ENCODE measurements at places on chromosomes 12 and 14.

- H3K4me3 ChIP-seq, result no peak overlapping the region
- no peaks in the 10 kb centered on the region for H3K36me3 ChIP-seq
- no peak overlapping the region for H3K27ac ChIP-seq
- no peak for DNase-seq
- no peaks in the 10 kb centered on the region for H3K27me3 ChIP-seq
These were observed 31.9 kb upstream of the CAND1 start for GRCh38 chr12:67237231-67237630.

DNA sequence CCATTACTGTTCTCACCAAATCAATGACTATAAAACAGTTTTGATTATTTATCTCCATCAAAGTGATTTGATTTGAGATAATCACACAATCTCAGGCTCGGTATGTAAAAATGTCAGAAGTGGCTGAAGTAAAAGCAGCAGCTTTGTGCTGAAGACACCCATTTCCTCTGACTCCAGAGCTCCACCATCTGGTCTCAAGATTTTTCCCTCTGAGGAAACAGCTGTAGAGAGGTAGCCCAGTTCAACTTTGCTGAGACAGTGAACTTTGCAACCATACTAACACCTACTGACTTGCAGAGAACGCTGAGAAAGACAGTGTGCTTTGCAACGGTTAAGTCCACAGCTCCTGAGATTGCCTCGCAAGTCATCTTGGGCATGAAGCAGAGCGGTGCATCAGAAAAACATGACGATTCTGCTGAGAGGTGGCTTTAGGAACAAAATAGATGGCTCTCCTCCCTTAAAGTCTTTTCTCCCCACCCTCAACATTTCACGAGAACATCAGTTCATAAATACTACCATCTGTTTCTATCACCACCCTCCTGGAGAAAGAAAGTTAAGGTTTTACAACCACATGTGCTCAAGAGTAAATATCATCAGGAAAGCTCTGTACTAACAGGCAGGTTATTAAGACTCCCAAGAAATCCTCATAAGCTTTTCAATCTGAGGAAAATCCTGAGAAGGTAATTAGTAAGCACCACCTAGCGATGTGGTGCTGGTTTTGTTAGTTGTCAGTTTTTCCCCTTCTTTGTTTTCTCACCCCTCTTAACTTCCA, 34.8 kb downstream of the HIGD1C start:
- H3K4me3 ChIP-seq, result no peak overlapping the region
- peaks cover 41% of the 10 kb centered on the region for H3K36me3 ChIP-seq
- H3K27ac ChIP-seq, result peak overlapping the region; percentile 80
- peaks cover 51% of the 10 kb centered on the region for H3K4me1 ChIP-seq

GRCh38 chr12:47725893-47726292, 603 bp upstream of the ENDOU start:
- no peaks in the 10 kb centered on the region for H3K36me3 ChIP-seq
- peak overlapping the region; percentile 33 for H3K27ac ChIP-seq
- no peak for DNase-seq
- H3K4me3 ChIP-seq, result no peak overlapping the region
- H3K4me1 ChIP-seq, result no peaks in the 10 kb centered on the region
- no peaks in the 10 kb centered on the region for H3K27me3 ChIP-seq

- H3K27me3 ChIP-seq, result no peaks in the 10 kb centered on the region
- H3K4me1 ChIP-seq, result peaks cover 28% of the 10 kb centered on the region
These were observed 366.2 kb upstream of the KITLG start for GRCh38 chr12:88946372-88946997.

DNA sequence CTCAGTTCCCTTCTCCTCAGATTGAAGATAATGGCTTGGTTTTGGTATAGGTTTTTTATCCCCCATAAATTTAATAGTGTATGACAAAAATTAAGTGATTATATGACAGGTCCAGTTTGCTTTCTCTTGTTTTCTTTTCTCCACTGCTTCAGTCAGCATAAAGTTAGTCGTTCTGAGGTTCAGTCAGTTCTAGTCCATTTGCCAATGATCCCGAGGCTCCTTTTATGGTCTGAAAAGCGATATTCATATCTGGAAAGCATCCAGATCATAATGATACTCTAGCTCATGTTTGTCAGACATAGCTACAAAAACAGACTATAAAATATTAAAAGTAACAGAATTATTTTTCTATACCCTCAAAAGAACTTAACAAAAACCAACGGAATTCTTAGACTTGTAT, 67.1 kb upstream of the SLC38A4 start:
- H3K36me3 ChIP-seq, result no peaks in the 10 kb centered on the region
- peak overlapping the region; percentile 71 for H3K27ac ChIP-seq
- H3K4me3 ChIP-seq, result peak overlapping the region; percentile 3
- peaks cover 29% of the 10 kb centered on the region for H3K4me1 ChIP-seq

DNA sequence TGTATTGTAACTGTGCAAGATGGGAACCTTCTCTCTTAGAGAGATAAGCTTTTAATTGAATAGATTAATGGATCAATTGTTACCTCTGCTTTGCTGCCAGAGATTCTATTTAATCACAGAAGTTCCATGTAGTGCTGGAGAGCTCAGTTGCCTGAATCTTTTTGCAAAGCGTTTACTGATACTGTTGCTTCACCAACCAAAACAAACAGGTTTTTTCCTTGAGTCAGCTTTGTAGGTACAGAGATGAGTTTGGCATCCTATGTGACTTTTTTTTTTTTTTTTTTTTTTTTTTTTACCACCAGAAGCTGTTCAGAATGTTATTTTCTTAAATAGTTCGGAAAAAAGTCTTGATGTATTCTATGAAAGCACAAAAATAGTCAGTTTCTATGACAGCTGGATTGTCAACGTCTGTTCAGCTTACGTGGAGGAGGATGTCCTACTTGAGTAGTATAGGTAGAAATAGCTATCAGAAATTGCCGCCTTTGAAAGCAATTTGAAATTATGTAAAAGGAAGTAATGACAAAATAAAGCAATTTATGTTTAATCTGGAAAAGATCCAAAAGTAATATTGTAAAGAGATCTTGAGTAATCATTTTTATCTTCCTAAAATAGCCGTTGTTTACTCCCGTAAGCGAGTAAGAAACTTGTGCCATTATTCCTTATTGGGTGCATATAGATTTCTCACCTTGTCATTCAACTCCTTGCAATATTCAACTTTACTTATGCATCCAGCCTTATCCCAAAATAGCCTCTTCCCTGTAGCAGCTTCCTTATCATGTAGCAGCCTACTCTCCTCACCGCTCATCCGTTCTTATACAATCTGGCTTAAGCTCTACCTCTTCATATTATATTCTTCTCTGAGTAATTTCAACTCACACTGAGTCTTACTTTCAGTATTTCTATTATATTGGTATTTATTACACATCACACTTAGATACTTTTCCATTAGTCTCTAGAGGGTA, 5.2 kb downstream of the LRRK2 start:
- no peak overlapping the region for H3K27ac ChIP-seq
- peaks cover 3% of the 10 kb centered on the region for H3K36me3 ChIP-seq
- H3K4me3 ChIP-seq, result no peak overlapping the region

- H3K36me3 ChIP-seq, result no peaks in the 10 kb centered on the region
- no peak for DNase-seq
- peaks cover 44% of the 10 kb centered on the region for H3K4me1 ChIP-seq
- no peak overlapping the region for H3K4me3 ChIP-seq
- no peak overlapping the region for H3K27ac ChIP-seq
- no peaks in the 10 kb centered on the region for H3K27me3 ChIP-seq
These were observed 23.1 kb downstream of the ETV6 start for GRCh38 chr12:11672256-11673191.

- peaks cover 18% of the 10 kb centered on the region for H3K36me3 ChIP-seq
- H3K4me1 ChIP-seq, result peaks cover 42% of the 10 kb centered on the region
- DNase-seq, result no peak
- peak overlapping the region; percentile 100 for H3K4me3 ChIP-seq
- peak overlapping the region; percentile 98 for H3K27ac ChIP-seq
These were observed 912 bp downstream of the PSME1 start for GRCh38 chr14:24136684-24137528.

DNA sequence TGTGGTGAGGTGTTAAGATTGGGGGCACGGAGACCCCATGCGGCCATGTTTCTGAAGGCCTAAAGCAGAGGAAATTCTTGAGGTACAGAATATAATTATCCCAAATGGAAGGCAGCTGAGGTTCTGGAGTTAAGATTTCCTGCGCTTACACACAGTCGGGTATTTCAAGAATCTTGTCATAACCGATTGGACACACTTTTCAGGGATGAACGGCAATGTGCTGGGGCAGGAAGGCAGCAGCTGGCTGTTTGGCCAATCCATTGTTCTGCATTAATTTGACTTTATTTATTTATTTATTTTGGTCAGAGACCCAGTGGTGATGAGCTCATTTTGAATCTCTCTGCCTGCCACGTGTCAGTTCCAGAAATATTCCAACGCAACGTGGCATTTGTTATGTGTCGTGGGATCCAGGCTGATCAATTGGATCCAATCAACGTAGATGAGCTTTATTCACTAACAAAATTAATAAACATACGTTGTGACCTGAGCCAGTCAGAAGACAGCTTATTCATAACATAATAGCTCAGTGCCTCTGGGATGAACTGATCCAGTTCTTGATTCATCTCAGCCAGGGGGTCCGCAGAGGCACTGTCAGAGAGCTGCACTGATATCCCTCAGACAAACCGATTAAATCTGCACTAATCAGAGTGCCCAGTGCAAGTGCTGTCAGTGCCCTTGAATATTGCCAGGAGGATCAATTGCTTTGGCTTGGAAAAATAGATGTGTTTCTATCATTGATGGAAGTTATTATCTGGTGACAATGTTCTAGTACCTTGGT, 181.0 kb downstream of the KTN1 start:
- H3K4me1 ChIP-seq, result no peaks in the 10 kb centered on the region
- DNase-seq, result no peak
- H3K36me3 ChIP-seq, result no peaks in the 10 kb centered on the region
- no peak overlapping the region for H3K27ac ChIP-seq
- H3K27me3 ChIP-seq, result no peaks in the 10 kb centered on the region

GRCh38 chr12:29346769-29347421, 34.1 kb downstream of the ERGIC2 start:
- no peaks in the 10 kb centered on the region for H3K27me3 ChIP-seq
- no peak overlapping the region for H3K4me3 ChIP-seq
- peaks cover 5% of the 10 kb centered on the region for H3K4me1 ChIP-seq
- no peaks in the 10 kb centered on the region for H3K36me3 ChIP-seq

- no peak overlapping the region for H3K4me3 ChIP-seq
- H3K27ac ChIP-seq, result no peak overlapping the region
- DNase-seq, result no peak
- H3K4me1 ChIP-seq, result no peaks in the 10 kb centered on the region
- no peaks in the 10 kb centered on the region for H3K36me3 ChIP-seq
These were observed 213.0 kb downstream of the ADGRD1 start for GRCh38 chr12:131166717-131167116.

DNA sequence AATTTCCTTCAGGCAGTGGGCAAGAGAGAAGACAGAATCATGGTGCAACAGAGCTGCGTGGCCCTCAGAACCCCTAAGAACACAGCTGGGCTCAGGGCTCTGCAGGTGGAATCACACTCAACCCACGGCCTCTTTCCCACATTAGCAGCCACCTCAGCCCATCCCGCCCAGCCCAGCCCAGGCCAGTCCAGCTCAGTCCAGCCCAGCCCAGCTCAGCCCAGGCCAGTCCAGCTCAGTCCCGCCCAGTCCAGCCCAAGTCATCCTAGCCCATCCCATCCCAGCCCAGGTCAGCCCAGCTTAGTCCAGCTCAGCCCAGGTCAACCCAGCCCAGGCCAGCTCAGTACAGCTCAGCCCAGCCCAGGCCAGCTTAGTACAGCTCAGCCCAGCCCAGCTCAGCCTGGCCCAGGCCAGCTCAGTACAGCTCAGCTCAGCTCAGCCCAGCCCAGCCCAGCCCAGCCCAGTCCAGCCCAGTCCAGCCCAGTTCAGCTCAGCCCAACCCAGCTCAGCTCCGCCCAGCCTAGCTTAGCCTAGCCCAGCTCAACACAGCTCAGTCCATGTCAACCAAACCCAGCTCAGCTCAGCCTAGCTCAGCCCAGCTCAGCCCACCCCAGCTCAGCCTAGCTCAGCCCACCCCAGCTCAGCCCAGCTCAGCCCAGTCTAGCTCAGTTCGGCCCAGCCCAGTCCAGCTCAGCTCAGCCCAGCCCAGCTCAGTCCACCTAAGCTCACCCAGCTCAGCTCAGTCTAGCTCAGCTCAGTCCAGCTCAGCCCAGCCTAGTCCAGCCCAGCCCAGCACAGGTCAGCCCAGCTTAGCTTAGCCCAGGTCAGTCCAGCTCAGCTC, 183.1 kb downstream of the TMEM121 start:
- no peaks in the 10 kb centered on the region for H3K27me3 ChIP-seq
- H3K4me1 ChIP-seq, result no peaks in the 10 kb centered on the region
- no peak overlapping the region for H3K4me3 ChIP-seq
- H3K36me3 ChIP-seq, result no peaks in the 10 kb centered on the region

DNA sequence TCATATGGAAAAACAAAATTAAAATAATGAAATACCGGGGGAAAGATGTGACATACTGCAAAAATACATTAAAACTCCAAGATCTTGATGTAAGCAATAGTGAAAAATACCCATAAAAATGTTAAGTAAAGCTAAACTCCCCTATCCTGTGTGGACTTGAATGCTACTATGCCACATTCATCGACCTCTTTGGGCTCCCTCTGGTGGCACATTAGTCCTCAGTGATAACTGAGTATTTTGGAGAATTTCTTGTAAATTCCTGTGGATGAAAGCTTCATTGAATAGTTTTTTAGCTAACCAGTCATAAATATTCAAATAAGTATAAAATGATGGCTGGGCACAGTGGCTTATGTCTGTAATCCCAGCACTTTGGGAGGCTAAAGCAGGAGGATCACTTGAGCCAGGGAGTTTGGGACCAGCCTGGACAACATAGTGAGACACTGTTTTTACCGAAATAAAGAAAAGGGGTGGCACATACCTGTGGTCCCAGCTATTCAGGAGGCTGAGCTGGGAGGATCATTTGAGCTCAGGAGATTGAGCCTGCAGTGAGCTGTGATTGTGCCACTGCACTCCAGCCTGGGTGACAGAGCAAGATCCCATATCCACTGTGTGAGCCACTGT, 42.4 kb upstream of the SGPP1 start:
- no peak for DNase-seq
- no peak overlapping the region for H3K4me3 ChIP-seq
- H3K27me3 ChIP-seq, result no peaks in the 10 kb centered on the region
- no peaks in the 10 kb centered on the region for H3K4me1 ChIP-seq

DNA sequence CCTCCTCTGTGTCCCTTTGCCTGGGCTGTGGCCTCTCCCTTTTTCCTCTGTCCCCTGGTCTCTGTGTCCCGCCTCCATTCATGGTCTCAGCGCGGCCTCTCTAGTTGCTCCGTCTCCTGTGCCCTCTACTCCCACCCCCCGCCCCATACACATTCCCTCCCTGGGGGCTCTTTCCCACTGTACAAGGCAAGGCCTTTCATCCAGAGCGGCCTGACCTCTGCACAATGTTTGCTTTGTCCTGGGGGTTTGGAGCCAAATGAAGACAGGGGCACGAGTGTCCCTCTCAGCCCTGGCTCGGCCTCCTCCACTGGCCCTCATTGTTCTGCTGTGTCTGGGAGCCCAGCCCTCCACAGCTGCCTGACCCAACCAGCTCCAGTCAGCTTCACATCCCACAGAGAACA, 678.6 kb downstream of the BCL11B start:
- no peak for DNase-seq
- H3K4me1 ChIP-seq, result no peaks in the 10 kb centered on the region
- H3K36me3 ChIP-seq, result no peaks in the 10 kb centered on the region
- H3K4me3 ChIP-seq, result no peak overlapping the region
- no peaks in the 10 kb centered on the region for H3K27me3 ChIP-seq

Data from gastrocnemius medialis (tissue), 4 donors.